ENCODE measurements at places on chromosomes 6 and 20.

GRCh38 chr20:57996936-57997890 is 231.2 kb downstream of the ANKRD60 start:
- H3K4me3 ChIP-seq = no peak overlapping the region
- no peak for DNase-seq
- no peaks in the 10 kb centered on the region for H3K4me1 ChIP-seq
- H3K27ac ChIP-seq = no peak overlapping the region
- no peaks in the 10 kb centered on the region for H3K36me3 ChIP-seq

GRCh38 chr6:36020154-36020553 is 4.3 kb downstream of the SLC26A8 start:
- peaks cover 2% of the 10 kb centered on the region for H3K4me1 ChIP-seq
- H3K36me3 ChIP-seq = no peaks in the 10 kb centered on the region

DNA sequence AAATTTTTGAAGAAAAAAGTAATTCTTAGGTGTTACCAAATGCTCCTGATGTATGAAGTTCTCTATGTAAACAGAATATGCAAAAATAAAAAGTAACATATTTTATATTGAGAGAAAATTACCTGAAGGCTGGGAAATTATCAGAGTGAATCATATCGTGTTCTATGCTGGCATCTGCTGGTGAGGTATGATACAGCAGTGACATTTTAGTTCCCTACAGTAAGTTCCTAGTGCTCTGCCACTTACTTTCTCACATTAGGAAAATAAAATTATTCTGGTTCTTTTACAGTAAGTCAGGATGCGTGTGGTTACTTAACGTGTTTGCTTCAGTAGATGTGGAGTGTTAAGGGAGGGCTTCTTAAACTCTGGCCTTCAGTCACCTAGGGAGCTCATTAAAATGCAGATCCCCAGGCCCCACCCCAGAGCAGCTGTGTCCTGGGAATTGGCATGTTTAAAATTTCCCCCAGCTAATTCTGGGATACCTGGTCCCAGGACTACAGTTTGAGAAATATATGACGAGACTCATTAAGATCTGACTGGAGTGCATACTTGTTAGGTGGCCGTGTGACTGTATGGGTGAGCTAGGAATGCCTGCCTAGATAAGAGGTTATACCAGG is 3.2 kb downstream of the ACTR5 start:
- H3K4me1 ChIP-seq = no peaks in the 10 kb centered on the region
- DNase-seq = no peak
- peaks cover 43% of the 10 kb centered on the region for H3K36me3 ChIP-seq

DNA sequence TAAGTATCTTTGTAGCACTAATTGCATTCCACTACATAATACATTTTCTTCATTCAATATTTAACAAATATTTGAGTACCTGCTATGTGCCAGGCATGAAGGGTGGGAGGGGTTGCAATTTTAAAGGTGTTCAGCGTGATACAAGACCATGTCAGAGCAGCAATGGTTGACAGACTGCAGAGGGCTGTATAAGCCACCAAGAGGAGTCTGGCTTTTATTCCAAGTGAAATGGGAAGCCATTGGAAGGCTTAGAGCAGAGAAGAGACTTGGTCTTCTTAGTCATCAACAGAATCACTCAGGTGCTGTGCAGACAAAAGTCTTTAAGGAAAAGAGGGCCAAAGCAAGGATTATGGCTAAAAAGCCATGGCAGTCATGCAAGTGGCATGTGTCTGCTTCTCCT is 360.8 kb upstream of the ARID1B start:
- H3K4me3 ChIP-seq = no peak overlapping the region
- no peaks in the 10 kb centered on the region for H3K27me3 ChIP-seq
- H3K36me3 ChIP-seq = peaks cover 5% of the 10 kb centered on the region

GRCh38 chr20:37185686-37186085 is 6.3 kb upstream of the MROH8 start:
- DNase-seq = no peak
- H3K36me3 ChIP-seq = peaks cover 76% of the 10 kb centered on the region
- H3K27ac ChIP-seq = no peak overlapping the region
- H3K27me3 ChIP-seq = no peaks in the 10 kb centered on the region
- no peaks in the 10 kb centered on the region for H3K4me1 ChIP-seq
- H3K4me3 ChIP-seq = no peak overlapping the region

- no peaks in the 10 kb centered on the region for H3K36me3 ChIP-seq
- no peak overlapping the region for H3K27ac ChIP-seq
- no peak overlapping the region for H3K4me3 ChIP-seq
- DNase-seq = no peak
- H3K27me3 ChIP-seq = no peaks in the 10 kb centered on the region
- H3K4me1 ChIP-seq = no peaks in the 10 kb centered on the region
Observed at GRCh38 chr6:95091823-95092436, 485.4 kb upstream of the MANEA start.

GRCh38 chr6:797479-798077 is 104.6 kb upstream of the EXOC2 start:
- no peak overlapping the region for H3K27ac ChIP-seq
- peaks cover 3% of the 10 kb centered on the region for H3K4me1 ChIP-seq
- H3K36me3 ChIP-seq = no peaks in the 10 kb centered on the region
- no peak for DNase-seq
- no peaks in the 10 kb centered on the region for H3K27me3 ChIP-seq
- H3K4me3 ChIP-seq = no peak overlapping the region

DNA sequence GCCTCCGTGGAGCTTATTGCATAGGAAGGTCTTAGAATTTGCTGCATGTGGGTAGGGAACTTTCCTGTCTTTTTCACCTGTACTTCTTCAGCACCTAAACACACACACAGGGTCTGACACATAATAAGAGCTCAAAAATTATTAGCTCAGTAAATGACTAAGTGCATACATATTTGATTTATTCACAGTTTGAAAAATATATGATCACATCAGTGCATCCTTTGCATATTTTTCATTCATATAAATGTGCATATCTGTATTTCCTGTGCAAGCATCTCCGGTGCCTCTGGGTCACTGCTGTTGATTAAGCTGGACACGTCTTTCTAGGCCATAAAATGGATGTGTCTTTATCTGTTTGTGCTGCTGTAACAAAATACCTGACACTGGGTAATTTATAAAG is 234.7 kb downstream of the UST start:
- H3K27ac ChIP-seq = no peak overlapping the region
- H3K36me3 ChIP-seq = peaks cover 12% of the 10 kb centered on the region
- no peak for DNase-seq
- H3K4me1 ChIP-seq = peaks cover 10% of the 10 kb centered on the region
- no peaks in the 10 kb centered on the region for H3K27me3 ChIP-seq

GRCh38 chr20:38645351-38645750 is 43.7 kb downstream of the ARHGAP40 start:
- no peak overlapping the region for H3K27ac ChIP-seq
- no peaks in the 10 kb centered on the region for H3K4me1 ChIP-seq
- no peaks in the 10 kb centered on the region for H3K36me3 ChIP-seq
- H3K4me3 ChIP-seq = no peak overlapping the region
- H3K27me3 ChIP-seq = peaks cover 21% of the 10 kb centered on the region

DNA sequence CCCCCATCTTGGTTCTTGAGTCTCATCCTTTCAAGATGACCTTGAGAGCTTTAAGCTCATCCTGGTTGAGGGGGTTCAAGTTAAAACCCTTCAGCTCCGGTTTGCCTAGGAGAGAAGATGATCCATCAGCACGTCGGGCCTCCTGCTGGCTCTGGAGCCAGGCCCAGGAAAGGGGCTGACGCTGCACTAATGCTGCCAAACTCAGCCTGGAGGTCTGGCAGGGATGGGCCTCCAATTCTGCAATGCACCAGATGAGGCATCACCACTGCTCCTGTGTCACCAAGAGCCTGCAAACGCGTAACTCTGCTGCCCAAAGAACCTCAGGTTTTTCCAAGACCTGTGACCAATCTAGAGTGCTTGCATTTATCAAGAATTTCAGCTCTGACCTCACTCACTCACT is 6.1 kb downstream of the PDRG1 start:
- peaks cover 52% of the 10 kb centered on the region for H3K36me3 ChIP-seq
- no peaks in the 10 kb centered on the region for H3K27me3 ChIP-seq

All from H9 (cell line).